Myocyte (in vitro differentiated cells): ENCODE measurements at places on chromosomes 6 and 20. TPM values are rescaled to one million over a fixed set of nuclear protein-coding genes. Genes with fewer than 3 reads are reported as not detected.

Gene MYB
- 0.21 TPM in 1 of 2 replicates, not detected in the other for total RNA-seq

DNA sequence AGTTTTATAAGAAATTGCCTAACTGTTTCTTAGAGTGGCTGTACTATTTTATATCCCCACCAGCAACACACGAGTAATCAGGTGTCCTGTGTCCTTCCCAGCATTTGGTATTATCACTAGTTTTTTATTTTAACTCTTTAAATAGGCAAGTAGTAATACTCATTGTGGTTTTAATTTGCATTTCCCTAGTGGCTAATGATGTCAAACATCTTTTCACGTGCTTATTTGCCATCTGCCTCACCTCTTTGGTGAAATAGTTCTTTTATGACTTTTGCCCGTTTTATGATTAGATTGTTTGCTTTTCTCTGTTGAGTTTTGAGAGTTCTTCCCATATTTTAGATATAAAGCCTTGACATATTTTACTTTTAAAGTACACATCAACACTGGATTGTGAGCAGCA lies 57.8 kb downstream of the GCLC start:
- DNase-seq = no peak

DNA sequence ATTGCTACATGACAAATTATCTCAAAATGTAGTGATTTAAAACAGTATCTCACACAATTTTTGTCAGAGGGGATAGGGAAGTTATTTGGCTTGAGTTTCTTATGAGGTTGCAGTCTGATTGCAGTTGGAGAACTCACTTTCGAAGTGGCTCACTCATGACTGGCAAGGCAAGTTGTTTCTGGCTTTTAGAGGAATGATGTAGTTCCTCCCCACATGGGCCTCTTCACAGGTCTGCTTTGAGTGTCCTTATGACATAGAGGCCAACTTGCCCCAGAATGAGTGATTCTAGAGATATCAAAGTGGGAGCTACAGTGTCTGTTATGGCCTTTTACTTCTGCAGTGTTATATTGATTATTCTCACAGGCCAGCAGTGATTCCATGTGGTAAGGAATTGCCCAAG lies 6.1 kb downstream of the DOP1A start:
- no peak for DNase-seq

Gene HLA-DPA1
- total RNA-seq = 0.27 and 0.68 TPM in 2 replicates
